ENCODE measurements at places on chromosomes 7 and 10.

- no peak for DNase-seq
These were observed 152.0 kb downstream of the SVIL start for GRCh38 chr10:29482591-29483431.

GRCh38 chr7:29247963-29248236 is 53.3 kb downstream of the CHN2 start:
- DNase-seq: no peak

DNA sequence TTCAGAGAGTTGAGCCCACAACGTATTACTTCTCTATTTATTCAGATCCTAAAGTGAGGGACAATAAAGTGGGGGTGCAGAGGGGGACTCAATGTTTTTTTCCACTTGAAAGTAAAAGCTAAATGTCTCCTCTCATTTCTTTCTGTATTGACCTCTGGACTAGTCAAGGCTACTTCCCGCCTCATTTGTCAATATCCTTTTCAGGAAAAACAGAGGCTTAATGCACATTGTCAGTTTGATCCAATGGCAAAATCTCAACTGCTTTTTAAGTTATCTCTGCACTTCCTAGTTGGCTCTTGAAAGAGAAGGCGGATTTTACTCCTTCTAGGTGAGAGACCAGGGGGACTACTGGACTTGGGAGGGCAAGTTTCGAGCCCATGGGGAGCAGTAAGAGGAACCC is 56.4 kb downstream of the HIPK2 start:
- DNase-seq: no peak

DNA sequence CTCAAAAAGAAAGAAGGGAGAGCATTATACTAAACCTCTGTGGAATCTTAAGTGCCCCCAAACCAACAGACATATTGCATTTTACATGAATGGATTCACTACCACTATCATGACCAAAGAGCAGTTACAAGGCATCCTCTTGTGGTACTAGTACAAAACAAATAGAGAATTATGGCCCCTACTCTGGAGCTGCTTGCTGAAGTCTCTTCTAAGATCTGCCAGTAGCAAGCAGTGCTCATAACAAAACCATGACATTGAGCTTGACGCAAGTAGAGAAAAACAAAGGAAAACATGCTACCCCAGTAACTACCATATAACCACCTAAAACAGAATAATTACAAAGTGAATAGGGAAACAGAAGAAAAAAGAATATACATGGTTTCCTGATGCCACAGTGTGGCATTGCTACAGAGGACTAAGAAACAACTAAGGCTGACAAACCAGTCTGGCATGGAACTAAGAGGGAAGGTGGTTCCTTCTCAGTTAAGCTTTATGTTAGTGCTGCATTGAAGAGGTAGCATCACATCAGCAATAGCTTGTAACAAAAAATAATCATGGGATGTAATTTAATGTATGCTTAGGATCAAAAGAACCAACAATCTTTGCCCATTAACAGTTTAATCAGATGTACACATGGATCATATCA is 150.2 kb upstream of the AGR3 start:
- DNase-seq: no peak

GRCh38 chr10:110834629-110835301 is 37.0 kb upstream of the PDCD4 start:
- DNase-seq: no peak

- DNase-seq: no peak
These were observed 109.2 kb downstream of the ATE1 start for GRCh38 chr10:121818599-121818998.

DNA sequence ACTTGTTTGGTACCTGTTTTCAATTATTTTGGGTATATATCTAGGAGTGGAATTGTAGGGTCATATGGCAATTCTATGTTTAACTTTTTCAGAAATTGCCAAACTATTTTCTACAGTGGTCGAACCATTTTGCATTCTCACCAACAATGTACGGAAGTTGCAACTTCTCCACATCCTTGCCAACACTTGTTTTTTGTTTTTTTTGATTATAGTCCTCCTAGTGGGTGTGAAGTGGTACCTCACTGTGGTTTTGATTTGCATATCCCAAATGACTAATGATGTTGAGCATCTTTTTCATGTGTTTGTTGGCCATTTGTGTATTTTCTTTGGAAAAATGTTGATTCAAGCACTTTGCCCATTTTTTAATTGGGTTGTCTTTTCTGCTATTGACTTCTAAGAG is 122.1 kb downstream of the RPS24 start:
- no peak for DNase-seq

GRCh38 chr7:140206616-140207389 is 30.0 kb upstream of the KDM7A start:
- no peak for DNase-seq

DNA sequence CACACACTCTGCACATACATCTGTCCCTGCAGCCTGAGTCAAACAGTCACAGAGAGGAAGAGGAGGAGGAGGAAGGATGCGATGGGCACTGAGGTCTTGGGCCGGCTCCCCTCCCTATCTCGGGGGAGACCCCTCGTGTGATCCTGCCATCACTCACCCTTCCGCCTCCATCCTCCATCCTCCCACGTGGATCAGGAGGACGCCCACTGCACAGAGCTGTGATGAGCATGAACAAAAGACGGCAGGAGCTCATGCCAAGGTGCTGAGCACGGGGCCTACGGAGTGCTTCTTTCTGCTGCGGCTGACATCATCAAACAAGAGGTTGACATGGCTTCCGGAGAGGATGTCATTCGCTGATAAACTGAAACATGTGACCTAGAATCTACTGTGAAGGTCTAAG is 68.0 kb downstream of the DIP2C start:
- no peak for DNase-seq

GRCh38 chr7:36379831-36380504 is 9.7 kb upstream of the ANLN start:
- no peak for DNase-seq

- no peak for DNase-seq
These were observed 64.4 kb downstream of the FBXL13 start for GRCh38 chr7:103010211-103010610.

GRCh38 chr7:69399401-69399800 is 198.9 kb upstream of the AUTS2 start:
- DNase-seq: peak; percentile 64

DNA sequence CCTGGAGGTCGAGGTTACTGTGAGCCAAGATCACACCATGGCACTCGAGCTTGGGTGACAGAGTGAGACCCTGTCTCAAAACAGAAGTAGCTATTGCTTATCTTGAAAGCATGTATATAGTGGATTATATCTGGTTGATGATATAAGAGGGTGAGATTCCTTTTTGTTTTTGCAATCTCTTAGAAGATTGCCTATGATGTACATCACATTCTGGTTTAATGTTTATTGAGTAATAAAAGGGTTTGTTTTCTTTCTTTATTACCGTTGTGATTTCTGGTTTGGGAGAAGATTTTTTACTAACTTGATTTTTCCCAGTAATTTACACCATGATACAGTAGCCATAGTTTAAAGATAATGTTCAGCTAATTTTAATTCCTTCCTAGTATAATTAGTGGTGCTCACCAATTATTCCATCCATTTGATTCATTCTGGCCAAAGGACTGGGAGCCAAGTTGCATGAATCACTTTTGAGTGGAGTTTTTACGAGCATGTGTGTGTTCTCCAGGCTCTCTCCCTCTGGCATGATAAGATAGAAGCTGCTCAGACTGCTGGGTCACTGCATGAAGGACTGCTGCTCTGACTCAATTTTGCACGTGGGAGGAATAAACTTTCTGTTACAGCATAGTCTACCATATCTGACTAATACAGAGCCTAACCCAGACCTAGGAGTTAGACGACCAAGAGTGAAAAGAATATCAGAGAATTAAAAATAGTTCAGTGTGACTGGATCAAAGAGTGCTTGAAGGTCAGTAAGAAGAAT is 13.5 kb upstream of the TSPAN13 start:
- peak; percentile 59 for DNase-seq

GRCh38 chr10:88114368-88114767 is 250.9 kb downstream of the PTEN start:
- peak; percentile 59 for DNase-seq

- DNase-seq: no peak
These were observed 1.2 kb downstream of the TPST1 start for GRCh38 chr7:66206119-66206933.

DNA sequence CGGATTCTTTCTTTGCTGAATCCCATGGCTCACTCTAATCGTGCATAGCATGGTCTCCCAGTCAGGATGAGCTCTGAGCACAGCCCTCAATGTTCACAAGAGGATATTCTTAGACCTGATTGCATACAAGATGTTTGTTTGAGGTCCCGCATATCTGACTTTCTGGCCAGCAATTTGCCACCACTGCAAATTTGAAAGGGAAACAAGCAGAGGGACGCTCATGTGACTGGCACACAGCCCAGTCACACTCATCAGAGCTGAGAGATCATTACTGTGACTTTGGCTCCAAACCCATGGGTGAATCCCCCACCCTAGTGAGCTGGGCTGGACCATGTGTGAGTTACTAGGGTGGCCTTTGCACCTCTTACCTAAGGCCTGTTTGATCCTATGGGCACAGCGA is 9.9 kb downstream of the TAS2R41 start:
- no peak for DNase-seq

DNA sequence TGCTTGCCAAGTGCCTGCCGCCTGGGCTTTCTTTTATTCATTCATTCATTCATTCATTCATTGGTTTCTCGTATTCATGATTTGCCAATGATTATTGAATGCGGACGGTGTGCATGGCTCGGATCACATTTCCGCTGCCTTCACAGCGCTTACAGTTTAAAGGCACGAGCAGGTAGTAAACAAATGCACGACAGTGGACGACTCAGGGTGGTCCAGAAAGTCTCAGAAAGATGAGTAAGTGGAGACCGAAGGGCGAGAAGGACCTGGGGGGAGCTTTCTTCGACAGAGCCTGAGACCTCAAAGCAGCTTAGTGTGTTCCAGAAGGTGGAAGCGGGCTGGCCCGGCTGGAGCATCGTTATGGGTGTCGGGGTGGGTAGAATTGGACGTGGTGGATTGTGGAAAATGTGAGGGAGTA is 506 bp downstream of the MCM10 start:
- peak; percentile 9 for DNase-seq

DNA sequence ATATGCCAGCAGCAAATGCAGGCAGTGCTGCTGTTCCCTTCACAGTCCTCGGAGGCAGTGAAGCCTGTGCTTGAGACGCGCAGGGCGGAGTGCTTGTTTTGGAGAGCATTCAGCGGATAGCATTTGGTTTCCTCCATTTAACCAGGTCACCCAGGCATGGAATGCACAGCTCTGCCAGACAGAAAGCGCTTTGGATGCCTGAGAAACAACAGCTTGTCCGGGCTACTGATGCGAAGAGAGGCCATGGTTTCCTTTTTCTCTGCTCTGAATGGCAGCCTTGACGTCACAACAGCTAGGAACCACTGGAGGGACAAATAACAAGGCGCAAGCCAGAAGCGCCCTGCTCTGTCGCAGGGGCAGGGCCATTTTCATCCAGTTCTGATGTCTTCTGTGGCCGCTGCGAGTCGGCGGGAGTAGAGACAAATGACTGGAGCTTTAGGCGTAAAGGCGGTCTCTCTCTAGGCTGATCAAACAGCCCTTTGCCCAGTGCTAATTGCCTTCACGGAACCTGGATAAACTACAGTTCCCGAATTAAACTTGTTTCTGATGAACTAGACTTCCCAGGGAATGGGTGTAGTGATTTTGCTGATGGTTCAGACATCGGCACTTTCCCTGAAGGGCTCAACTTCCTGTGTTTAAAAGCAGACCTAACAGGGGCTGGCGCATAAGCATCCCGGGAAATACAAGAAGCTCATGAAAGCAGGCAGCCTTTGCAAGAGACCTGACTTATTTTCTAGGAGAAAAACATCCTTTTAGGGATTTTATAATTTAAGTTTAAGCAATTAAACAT is 187.6 kb upstream of the KLF14 start:
- peak; percentile 69 for DNase-seq

GRCh38 chr10:110444004-110444337 is 53.7 kb upstream of the DUSP5 start:
- DNase-seq: no peak

DNA sequence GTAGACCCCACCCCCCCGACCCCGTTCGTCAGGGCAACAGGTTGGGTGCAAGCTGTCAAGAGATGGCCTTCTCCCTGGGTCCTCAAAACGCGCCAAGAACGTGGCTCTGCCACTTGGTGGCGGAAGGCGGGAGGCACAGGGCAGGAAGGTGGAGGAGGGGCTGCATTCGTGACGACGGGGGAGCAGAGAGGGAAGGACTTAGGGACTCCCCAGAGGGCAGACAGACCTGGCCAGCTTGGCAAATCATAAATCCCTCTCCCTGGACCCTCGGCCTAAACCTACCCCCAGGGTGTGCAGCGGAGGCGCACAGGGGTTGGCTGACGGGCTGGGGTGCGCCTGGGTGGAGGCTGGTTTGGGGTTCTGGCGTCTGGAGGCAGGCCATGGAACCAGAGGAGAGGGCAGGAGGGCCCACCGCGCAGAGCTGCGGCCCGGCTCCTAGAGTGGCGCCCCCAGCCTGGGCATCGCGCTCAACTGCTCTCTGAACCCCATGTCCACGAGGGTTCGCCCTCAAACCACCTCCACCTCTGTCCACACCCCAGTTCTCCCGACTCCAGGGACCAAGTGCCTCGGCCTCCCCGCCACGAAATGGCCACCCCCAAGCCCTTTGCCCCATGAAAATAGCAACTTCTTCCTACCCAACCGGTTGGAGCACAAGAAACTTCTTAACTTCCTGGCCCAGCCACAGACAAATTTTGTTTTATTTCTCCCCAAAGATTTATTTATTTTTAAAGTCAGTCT is 10.8 kb upstream of the GATA3 start:
- no peak for DNase-seq

DNA sequence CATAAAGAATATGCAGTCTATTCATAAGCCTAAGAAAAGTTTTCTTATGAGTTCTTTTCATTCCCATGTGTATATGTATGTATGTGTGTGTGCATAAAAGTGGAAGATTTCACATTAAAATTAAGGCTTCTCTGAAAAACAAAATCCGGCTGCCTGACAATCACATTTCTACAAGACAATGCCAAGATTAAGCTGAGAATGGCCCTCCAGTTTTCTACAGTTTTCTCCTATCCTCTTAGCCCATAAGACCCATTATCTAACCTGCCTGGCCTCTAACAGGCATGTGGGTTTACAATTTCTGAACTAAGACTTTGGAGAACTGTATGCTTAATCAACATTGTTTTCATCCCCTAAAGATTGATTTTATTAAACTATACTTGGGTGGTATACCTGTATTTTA is 446.0 kb upstream of the SEMA3A start:
- DNase-seq: no peak

DNA sequence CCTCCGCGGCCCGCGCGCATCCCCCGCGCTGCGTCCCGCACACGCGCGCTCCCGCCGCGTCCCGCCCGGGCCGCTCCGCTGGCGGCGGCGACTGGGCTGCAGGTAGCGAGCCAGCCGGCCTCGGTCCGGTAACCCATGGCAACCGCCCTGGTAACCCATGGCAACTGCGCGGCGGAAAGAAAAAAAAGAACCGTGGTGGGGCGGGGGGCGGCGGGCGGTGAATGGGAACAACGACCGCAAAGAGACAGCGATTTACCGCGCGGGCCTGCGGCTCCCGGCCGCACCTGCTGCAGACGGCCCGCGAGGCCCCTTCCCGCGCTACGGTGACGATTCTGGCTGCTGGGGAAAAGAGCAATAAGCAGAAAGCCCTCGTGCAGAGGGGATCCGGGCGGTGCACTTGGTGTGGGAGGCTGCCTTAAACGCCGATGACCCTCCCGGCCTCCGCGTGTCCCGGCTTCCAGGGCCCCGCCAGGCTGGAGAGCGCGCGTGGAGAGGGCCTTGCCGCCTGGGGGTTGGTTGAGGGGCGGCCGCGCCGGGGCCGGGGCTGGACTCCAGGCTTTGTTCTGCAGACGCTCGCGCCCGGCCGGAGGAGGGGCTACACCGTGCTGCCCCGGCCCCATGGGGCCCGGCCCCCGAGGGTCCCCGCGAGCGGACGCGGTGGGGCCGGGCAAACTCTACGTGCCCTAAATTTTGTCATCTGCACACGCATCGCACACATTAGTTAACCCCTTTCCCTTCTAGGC is 84.7 kb downstream of the SNX10 start:
- peak; percentile 10 for DNase-seq

GRCh38 chr7:51314726-51315125 is 1.9 kb downstream of the COBL start:
- DNase-seq: no peak
